A673 (cell line): ENCODE measurements at places on chromosomes 5 and 9. TPM values are rescaled to one million over a fixed set of nuclear protein-coding genes. Genes with fewer than 3 reads are reported as not detected.

DNA sequence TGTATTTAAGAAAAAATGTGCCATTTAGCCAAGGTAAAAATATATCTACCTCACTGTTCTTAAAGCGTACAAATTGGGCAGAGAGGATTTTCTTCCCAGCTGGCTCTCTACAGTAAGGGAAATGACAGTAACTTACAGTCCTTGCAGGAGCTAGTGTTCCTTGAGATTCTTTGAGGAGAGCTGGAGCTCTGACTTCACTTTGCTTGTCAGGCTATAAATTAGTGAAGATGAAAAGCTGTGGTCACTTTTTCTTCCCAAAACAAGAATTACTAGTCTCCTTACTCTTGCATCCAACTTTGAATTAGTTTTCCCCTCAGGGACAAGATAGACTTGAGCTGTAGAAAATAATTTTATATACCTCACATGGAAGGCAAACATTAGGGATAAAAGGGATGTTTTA, 129.9 kb downstream of the ZSWIM6 start:
- no peak overlapping the region for H3K27ac ChIP-seq
- no peak for DNase-seq
- no peak overlapping the region for H3K4me3 ChIP-seq
- no peaks in the 10 kb centered on the region for H3K36me3 ChIP-seq
- H3K27me3 ChIP-seq, result no peaks in the 10 kb centered on the region

- H3K4me3 ChIP-seq, result no peak overlapping the region
- peaks cover 23% of the 10 kb centered on the region for H3K4me1 ChIP-seq
- H3K36me3 ChIP-seq, result no peaks in the 10 kb centered on the region
- no peak overlapping the region for H3K27ac ChIP-seq
Observed at GRCh38 chr9:88538311-88539085, 3.5 kb downstream of the NXNL2 start.

IL5 gene
- total RNA-seq, result not detected in 2 replicates

DNA sequence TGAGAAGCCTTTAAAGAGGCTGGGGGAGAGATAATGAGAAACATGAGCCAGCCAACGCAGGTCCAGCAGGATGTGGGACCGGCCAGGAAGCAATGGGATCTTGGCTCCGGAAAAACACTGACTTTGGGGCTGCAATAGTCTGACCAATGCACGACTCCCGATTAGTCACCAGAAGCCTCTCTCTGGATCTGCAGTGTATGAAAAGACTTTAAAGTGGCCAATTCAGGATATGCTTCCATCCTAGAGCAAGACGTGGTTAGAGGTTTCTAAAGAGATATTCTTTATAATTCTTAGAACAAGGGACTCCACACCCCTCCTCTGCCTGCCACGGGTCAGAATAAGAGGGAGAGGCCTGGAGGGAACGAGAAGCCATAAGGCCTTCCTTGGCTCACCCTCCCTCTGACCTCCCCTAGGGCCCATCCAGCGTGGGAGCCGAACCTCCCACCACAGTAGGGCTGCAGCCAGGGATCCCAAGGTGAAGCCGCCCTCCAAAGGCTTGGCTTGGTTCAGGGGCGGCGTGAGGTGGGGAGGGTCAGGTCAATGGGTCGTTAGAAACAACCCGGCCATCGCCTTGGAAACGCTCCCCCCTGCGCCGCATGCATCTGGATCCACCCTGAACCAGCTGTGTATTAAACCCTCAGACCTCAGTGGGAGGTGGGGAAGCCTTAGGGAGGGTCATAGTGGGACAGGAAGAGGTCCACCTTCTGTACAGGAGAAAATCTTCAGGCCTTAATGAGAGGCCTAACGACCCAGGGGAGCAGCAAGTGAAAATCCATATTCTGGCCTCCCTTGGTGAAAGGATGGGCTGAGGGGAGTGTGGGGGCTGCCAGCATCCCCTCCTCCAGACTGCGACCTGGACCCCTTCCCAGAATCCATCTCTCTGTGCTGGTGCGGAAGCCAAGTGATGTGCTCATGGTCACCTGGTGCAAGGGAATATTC, 11.1 kb downstream of the FGF1 start:
- no peaks in the 10 kb centered on the region for H3K27me3 ChIP-seq
- no peak for DNase-seq
- H3K27ac ChIP-seq, result no peak overlapping the region
- peaks cover 28% of the 10 kb centered on the region for H3K4me1 ChIP-seq
- no peaks in the 10 kb centered on the region for H3K36me3 ChIP-seq

- no peaks in the 10 kb centered on the region for H3K4me1 ChIP-seq
- no peak for DNase-seq
- no peaks in the 10 kb centered on the region for H3K27me3 ChIP-seq
- no peak overlapping the region for H3K27ac ChIP-seq
Observed at GRCh38 chr9:12849486-12850003, 74.7 kb downstream of the LURAP1L start.

DNA sequence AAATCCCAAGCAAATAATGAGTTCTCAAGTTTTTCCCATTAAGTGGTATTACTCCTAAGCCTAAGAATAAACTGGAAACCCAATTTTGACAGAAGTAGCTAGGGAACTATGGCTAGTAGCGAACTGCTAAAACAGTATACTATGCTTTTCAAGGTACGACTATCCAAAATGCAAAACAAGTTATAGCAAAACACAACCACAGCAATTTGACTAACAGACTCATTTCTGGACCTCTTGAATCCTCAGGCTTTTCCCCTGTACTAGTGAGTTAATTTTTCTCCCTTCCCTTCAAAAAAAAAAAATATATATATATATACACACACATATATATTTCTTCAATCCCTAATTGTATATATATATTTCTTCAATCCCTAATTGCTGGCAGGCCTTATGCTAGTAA, 7.3 kb downstream of the FBXW11 start:
- no peak for DNase-seq
- H3K36me3 ChIP-seq, result peaks cover 4% of the 10 kb centered on the region
- no peaks in the 10 kb centered on the region for H3K4me1 ChIP-seq
- H3K4me3 ChIP-seq, result no peak overlapping the region
- no peaks in the 10 kb centered on the region for H3K27me3 ChIP-seq

DNA sequence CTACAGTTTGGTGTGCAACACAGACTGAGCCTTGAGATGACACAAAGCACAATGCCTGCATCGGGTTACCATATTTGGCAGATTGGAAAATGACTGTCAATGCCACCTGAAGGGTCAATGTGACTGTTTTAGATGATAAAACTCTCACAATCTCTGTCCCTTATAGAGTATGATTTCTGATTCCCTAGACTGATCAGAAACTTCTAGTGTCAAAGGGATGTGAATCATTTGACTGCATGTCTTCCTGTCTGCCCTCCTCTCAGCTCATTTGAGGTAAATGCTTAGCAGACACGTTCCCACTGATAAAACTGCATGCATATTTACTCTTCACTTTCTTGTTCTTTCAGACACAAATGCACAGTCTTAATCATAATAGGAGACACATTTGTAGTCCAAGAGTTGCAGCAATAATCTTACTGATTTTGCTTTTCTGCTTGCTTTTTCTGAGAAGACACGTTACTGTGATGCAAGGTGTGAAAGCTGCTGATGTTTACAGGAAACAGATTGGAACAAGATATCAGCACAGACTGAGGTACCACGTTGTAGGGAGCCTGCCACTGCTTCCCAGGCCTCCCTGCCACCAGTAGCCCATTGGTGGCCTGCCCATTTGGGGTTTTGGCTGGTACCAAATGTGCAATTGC, 77.8 kb downstream of the GCNT4 start:
- no peak overlapping the region for H3K27ac ChIP-seq
- no peaks in the 10 kb centered on the region for H3K36me3 ChIP-seq
- no peak overlapping the region for H3K4me3 ChIP-seq
- H3K4me1 ChIP-seq, result no peaks in the 10 kb centered on the region

- DNase-seq, result no peak
- H3K4me1 ChIP-seq, result peaks cover 10% of the 10 kb centered on the region
- H3K27me3 ChIP-seq, result no peaks in the 10 kb centered on the region
- H3K4me3 ChIP-seq, result no peak overlapping the region
- H3K36me3 ChIP-seq, result peaks cover 20% of the 10 kb centered on the region
- no peak overlapping the region for H3K27ac ChIP-seq
Observed at GRCh38 chr9:136239135-136239982, 6.3 kb downstream of the QSOX2 start.
